Activated T-cell treated with anti-CD3 and anti-CD28 coated beads, Interleukin-2, amount 50 U/mL, for 72 hours (primary cell): ENCODE measurements at places on chromosomes 3 and 15. TPM values are rescaled to one million over a fixed set of nuclear protein-coding genes. Genes with fewer than 3 reads are reported as not detected.

GRCh38 chr15:50377867-50378751 lies 23.1 kb upstream of the GABPB1 start:
- DNase-seq, result no peak

DNA sequence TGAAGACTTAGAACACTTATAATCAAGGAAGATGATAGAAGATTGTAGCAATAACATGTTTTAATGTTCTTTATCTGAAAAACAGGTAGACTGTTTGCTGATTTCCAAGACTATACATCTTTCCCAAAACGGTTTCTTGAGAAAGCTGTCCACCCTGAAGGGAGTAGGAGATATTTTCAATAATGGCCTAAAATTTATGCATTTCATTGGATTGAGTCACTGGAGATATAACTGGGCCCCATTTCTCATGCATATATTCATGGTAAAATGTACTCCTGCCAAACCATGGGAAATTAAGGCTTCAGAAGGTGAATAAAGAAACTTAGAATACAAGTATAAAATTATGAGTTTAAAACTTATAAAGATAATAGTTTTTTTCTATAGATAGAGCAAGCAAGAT lies 143.9 kb downstream of the LSAMP start:
- DNase-seq, result no peak

The FAM81A gene
- not detected for total RNA-seq

The CD80 gene
- 11.9 TPM for total RNA-seq

- DNase-seq, result no peak
These were observed 139.1 kb upstream of the P2RY1 start for GRCh38 chr3:152695840-152696239.

GRCh38 chr3:179565496-179565895 lies 2.8 kb downstream of the ACTL6A start:
- no peak for DNase-seq

DNA sequence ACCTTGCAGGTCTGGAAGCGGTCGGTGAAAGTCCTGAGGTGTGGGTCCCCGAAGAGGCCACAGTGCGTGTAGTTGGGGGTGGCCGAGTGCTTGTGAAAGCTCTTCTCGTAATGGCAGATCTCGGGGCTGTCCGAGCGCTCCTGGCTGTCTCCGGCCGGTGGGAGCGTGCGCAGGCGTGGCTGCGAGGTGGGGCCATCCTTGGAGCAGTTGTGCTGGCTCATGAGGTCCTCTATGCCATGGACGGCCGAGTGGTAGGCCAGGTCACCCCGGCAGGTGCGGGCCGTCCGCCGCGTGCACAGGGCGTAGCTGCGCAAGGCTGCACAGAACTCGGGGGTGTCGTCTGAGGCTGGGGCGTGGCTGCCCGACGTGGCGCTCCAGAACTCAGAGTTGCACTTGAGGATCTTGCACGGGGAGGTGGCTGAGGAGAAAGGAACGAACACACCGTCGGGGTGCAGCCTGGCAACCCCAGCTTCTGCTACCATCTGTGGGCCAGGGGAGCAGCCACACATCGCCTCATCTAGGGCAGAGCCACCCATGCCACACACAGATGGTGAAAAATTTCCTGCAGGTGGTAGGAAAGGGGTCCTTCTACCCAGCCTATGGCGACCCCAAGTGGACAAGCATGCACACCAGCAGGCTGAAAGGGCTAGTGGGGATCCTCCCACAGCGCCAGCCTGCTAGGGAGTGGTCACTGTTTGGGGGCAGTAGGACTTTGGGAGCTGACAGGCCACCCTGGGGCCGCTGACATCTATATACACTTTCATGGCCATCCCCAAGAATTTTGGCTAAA lies 36.7 kb downstream of the RGMA start:
- peak; percentile 12 for DNase-seq

GRCh38 chr3:22928216-22929110 lies 274.7 kb upstream of the UBE2E2 start:
- no peak for DNase-seq

DNA sequence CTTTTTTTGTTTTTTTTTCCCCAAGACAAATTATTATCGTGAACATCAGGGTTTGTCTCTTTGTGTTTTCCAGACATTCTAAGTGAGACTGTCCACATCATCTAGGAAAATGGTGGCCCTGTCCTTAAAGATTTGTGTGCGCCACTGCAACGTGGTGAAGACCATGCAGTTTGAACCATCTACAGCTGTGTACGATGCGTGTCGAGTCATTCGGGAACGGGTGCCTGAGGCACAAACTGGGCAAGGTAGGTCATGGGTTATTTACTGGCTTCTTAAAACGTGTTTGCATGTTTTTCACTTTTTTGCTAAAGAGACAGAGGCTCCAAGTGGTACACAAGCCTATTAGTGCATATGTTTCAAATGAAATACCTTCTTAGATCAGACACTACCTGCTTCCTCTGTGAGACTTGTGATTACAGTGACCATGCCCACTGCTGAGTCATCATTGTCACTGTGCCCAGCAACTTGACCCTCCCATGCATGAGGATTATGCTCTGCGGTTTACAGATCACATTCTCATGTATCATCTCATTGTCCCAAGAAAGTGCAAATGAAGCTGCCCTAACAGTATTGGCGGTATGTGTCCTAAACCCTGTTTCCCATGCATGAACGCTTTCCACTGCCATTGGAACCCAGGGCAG lies 395.2 kb upstream of the TPM1 start:
- DNase-seq, result no peak

GRCh38 chr3:46845397-46845859 lies 17.8 kb downstream of the MYL3 start:
- DNase-seq, result no peak

The HAUS2 gene
- total RNA-seq, result 43.6 TPM

GRCh38 chr3:99012051-99012450 lies 110.6 kb upstream of the DCBLD2 start:
- no peak for DNase-seq

- no peak for DNase-seq
These were observed 200.4 kb upstream of the WNT5A start for GRCh38 chr3:55687526-55687925.

GRCh38 chr3:352599-352998 lies 156.0 kb downstream of the CHL1 start:
- DNase-seq, result no peak

DNA sequence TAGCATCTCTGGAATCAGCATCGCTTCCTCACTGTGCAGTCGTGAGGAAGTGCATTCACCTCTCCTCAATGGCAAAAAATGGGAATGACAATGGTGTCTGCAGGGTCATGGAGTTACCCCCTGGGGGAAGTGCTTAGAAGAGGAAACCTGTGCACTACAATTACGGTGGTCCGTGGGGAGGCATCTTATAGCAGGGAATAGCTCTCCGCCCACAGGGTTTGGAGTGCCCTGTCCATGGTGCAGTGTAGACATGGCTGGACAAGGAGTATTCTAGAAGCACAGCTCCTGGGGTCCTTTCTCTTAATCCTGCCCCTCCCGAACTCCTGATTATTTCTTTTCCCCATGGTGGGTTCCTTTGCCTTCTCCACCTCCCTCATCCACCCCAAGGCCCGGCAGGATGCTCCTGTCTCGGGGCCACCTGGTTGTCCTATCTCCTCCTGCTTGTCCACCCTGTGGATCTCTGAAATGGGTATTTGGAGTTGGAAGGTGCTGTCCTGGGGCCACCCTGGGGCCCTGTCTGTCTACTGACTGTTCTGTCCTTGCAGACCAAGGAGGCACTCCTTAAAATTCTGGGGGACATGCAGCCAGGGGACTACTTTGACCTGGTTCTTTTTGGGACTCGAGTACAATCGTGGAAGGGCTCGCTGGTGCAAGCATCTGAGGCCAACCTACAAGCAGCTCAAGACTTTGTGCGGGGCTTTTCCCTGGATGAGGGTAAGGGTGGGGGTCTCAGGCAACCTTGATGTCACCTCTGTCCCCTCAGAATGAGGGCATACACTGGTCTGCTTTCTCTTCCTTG lies 5.2 kb downstream of the ITIH1 start:
- DNase-seq, result no peak

The ZPLD1 gene
- total RNA-seq, result 0.32 TPM

DNA sequence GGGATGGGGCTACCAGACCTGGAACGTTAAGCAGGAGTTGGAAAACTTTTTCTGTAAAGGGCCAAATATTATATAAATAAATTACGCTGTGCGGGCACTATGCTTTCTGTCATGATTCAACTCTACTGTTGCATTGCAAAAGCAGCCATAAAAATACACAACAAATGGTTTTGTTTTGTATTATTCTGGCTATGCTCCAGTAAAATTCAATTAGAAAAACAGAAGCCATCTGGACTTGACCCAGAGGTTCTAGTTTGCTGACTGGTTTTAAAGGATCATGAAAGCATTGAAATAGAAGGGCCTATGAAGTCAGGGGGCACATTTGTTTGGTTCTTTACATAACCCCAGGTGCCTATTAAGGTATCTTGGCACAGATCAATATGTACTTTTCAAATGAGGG lies 647.4 kb upstream of the LMCD1 start:
- DNase-seq, result no peak

DNA sequence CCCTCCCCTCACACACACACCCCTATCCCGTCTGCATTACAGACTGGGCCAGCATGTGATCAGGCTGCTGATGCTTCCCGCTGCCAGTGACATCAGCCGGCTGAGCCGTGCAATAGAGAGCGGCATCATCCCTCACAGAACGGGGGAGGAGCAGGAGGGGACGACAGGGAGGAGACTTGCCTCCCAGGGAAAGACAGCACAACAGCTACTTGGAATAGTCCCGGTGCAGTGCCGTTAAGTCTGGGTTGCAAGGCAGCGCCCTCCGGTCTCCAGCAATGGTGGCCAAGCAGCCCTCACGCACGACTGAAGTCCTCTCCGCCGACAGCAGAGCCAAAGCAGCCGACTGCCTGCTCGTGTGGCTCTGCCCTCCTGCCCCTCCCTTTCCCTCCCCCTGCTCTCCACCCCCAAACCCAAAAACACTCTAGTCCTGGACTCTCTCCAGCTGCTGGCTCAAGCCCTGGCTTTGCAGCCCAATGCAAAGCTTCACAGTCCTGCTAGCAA lies 31.5 kb upstream of the RPS17 start:
- no peak for DNase-seq

GRCh38 chr3:80929576-80929975 lies 831.9 kb downstream of the GBE1 start:
- no peak for DNase-seq

The ZDHHC3 gene
- total RNA-seq, result 33.0 TPM

- DNase-seq, result peak; percentile 73
These were observed 12.5 kb upstream of the MORF4L1 start for GRCh38 chr15:78859971-78860719.

The SAXO2 gene
- total RNA-seq, result 1.1 TPM

DNA sequence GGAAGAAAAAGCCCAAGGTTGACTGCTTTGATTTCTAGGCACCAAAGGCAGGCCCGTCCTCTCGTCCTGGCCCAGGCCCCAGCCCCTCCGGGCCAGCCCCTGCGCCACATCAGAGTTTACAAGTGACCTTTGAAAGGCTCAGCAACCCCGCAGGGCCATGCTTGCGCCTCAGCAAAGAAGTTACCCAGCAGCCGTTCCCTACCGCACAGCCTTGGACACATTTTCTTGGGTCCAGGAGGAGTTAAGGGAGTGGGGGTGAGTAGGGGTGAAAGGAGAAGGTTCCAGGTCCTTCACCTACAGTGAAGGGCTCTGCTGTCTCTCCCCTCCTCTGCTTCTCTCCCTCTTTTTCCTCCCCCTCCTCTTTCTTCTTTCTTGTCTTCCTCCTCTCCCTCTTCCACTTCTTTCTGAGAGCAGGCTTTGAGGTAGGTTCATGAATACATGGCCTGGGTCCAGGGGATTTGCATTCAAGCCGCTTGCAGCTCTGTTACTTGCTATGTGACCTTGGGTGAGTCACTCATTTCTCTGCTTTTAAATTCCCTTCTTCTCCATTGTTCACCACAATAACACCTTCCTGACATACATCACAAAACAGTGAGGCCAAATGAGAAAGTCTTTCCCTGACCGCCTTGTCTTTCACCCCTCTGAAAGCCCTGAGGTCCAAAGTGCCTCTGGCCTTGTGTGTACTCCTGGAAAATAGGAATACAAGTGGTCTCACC lies 223.3 kb upstream of the TPRG1 start:
- DNase-seq, result no peak

DNA sequence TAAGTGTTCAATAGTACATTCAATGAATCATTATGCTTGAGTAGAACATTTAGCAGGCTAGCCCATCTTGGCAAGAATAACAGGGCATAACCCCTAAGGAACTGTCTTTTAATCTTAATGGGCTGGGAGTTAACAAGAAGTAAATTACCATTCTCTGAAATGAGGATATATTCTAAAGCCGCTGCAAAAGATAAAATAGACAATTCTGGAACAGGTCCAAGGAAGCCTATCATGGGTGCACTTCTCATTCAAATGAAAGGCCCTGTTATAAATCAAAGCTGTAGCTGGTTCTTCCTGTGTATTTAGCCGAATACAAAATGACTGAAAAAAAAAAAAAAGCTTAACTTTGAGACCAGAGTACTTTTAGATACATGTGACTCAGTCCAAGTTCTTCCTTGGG lies 15.6 kb downstream of the MTHFS start:
- no peak for DNase-seq

GRCh38 chr3:172089250-172089649 lies 49.9 kb downstream of the FNDC3B start:
- DNase-seq, result no peak

DNA sequence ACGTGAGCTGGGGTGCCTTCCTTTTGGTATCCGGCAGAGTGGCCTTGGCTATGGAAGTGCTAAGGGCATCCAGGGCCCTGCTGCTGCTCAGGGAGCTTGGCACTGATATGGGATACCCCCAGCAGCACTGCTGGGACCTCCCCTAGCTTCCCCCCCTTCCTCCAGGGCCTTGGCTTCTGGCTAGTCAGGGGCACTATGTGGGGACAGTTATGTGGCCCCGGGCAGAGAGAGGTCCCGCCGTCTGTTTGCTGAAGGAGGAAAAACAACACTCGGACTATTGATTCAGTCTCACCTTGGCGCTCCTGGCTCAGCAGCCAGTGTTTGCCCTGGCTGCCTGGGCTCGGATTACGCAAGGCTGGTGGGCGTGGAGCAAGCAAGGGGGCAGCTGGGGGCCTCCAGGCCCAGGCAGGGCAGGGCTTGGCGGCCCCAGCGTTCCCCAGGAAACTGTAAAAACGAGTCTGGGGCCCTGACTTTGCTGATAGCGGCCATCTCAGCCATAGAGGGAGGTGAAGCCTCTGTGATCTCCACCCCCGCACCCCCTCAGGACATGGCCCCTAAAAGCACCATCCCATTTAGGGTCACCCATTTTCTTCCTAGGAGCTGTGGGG lies 5.7 kb downstream of the FURIN start:
- no peak for DNase-seq
